ENCODE measurements at places on chromosomes 11 and 22.
A peak's percentile ranks its signal among the peaks of the same experiment; 100 is the strongest.

GRCh38 chr11:69654001-69654659, 13.2 kb downstream of the CCND1 start:
- DNase-seq: no peak

DNA sequence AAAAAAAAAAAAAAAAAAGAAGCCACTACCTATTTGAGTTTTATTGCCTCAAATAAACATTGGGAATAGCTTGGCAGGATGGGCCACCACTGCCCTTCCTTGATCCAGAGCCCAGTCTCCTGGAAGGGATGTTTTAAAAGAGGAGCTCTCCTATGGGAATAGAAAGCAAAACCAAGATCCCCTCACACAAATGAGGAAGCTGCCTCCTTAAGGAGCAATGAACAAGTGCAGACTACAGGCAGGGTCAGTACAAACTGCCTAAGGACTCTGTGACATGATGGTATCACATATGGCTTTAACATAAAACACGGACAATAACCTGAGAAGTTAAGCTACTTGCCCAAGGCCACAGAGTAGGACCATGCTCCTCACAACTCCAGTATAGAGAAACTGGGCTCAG, 120.8 kb downstream of the NAT10 start:
- no peak for DNase-seq

DNA sequence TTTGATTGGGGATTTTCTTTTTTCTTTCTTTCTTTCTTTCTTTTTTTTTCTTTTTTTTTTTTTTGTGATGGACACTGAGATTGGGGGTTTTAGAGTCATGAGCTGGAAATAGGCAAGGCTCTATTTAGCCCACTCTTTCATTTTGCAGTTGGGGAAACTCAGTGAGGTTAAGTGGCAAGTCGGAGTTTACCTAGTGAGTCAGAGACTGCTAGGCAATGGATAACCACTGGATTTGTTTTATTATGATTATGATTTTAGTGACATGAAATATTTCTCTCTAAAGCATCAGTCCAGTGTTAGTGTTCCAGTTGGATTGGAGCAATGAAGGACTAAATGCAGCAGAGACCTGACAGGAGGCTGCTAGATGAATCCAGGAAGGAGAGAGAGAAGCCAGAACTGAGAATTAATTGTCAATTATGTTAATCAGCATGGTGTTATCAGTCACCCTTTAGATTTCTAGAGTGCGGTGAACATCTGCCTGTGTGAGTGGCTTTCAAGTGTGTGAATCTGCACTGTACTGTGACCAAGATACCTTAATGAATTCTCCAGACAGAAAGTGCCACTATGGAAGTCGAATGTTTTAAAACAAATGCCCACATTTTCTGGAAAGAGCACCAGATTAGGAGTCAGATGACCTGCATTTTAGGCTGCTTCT, 10.9 kb downstream of the BMAL1 start:
- DNase-seq: no peak

DNA sequence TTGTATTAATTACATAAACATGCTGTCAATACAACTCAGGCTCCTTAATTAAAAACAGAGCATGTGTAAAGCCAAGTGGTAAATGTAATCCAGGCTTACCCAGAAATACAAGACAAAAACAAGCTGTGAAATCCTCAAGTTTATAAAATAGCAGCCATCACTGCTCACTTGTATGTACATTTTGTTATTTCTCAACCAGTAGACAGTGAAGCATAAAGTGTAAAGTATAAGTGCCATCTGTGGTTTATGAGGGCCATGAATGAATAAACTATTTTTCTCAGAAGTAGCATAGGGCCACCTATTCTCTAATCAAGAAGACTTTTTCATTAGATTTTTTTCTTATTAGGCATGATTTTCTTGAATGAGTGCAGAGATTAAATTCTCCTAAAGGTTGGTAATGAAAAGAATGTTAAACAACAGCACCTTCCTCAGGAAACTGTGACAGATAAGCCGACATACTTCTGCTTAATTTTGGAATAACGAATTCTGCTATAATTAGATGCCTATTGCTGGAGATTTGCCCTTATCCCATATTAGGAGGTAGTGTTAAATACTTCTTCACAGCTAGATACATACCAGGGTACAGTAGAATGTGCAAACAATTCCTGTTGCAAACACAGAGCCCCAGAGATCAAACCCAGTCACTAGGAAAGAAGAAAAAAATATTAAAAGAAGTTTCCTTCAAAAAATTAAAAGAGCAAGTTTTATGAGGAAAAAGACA, 13.0 kb downstream of the SLC5A12 start:
- DNase-seq: no peak

GRCh38 chr11:65611758-65612603, 2.0 kb downstream of the MAP3K11 start:
- DNase-seq: no peak

- no peak for DNase-seq
Measured at GRCh38 chr11:8325591-8326304, 62.1 kb upstream of the LMO1 start.

GRCh38 chr11:134098566-134099184, 29.8 kb downstream of the JAM3 start:
- no peak for DNase-seq

GRCh38 chr11:103676413-103676812, 360.0 kb upstream of the DDI1 start:
- DNase-seq: no peak

- peak; percentile 41 for DNase-seq
Measured at GRCh38 chr11:75388386-75389275, 10.7 kb upstream of the RPS3 start.

- no peak for DNase-seq
Measured at GRCh38 chr22:43470253-43470652, 58.4 kb downstream of the MPPED1 start.

GRCh38 chr11:34086554-34087283, 18.7 kb upstream of the NAT10 start:
- DNase-seq: no peak

- DNase-seq: no peak
Measured at GRCh38 chr11:132072044-132072857, 701.8 kb downstream of the NTM start.

GRCh38 chr11:78189174-78189724, 530 bp downstream of the USP35 start:
- no peak for DNase-seq

DNA sequence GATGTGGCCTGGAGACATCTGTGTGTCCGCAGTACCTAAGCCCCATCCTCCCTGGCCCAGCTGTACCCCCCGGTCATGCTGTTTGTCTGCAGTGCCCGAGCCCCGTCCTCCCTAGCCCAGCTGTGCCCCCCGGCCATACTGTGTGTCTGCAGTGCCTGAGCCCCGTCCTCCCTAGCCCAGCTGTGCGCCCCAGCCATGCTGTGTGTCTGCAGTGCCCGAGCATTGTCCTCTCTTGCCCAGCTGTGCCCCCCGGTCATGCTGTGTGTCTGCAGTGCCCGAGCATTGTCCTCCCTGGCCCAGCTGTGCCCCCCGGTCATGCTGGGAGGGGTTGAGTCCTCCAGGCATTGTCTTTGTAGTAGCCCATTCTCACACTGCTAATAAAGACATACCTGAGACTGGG, 7.6 kb upstream of the ARSA start:
- no peak for DNase-seq

GRCh38 chr11:86519064-86519911, 144.6 kb downstream of the CCDC81 start:
- no peak for DNase-seq

- DNase-seq: no peak
Measured at GRCh38 chr11:111344032-111344431, 35.0 kb downstream of the POU2AF1 start.

GRCh38 chr22:29069463-29069862, 3.4 kb upstream of the KREMEN1 start:
- DNase-seq: no peak

- DNase-seq: no peak
Measured at GRCh38 chr11:63709336-63709884, 28.1 kb downstream of the RTN3 start.

GRCh38 chr22:41948142-41948541, 1.2 kb upstream of the CENPM start:
- no peak for DNase-seq

GRCh38 chr11:5380740-5381342, 2.8 kb upstream of the OR51M1 start:
- DNase-seq: no peak

DNA sequence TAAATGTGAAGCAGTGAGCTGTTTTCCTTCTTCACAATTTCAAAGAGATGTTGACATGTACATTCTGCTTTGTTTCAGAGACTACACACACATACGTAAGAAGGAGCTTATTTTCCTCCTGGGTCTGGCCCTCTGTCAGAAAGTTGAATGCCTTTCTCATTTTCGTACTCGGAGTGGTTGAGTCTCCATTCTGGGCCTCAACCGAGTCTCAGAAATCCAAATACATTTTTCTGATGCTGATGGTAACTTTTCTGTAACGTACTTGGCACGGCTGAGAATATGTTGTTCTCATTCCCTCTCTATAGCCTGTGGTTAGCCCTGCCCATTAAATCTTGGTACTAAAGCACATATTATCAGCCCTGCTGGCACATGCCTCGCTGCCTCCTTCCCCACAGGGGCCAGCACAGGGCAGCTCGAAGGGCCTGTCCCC, 25.3 kb downstream of the PARVA start:
- DNase-seq: no peak

DNA sequence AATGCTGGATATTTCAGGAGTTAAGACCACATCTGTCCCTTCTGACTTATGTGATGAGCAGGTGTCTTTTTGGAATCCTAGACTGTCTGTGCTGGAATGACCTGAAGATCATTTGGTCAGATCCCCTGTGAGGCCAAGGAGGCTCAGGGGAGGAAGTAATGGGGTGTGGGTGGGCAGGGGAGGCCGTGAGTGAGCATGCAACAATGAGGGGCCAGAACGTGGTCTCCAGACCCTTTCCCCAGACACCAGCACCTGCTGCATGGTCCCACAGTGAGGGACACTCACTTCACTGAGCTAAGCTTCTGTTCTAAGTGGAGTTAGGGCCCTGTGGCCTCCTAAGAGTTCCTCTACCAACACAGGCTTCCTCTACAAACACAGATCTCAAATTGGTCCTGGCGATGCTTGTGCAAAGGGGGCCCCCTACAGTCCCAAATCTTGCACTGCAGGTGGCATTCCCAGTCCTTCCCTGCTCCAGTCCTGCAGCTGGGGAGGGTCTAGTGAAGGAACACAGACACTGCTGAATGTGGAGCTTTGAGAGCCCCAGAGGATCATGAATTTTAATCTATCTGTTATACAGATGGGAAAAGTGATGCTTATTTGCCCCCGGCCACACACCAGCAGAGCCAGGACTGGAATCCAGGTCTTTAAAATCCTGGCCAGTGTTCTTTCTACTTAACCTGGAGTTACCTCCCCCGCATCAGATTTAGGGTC, 7.4 kb downstream of the USP2 start:
- DNase-seq: peak; percentile 29

GRCh38 chr11:37533830-37534229, 935.8 kb upstream of the RAG2 start:
- DNase-seq: no peak

GRCh38 chr22:49158741-49159564, 668.7 kb downstream of the BRD1 start:
- no peak for DNase-seq

DNA sequence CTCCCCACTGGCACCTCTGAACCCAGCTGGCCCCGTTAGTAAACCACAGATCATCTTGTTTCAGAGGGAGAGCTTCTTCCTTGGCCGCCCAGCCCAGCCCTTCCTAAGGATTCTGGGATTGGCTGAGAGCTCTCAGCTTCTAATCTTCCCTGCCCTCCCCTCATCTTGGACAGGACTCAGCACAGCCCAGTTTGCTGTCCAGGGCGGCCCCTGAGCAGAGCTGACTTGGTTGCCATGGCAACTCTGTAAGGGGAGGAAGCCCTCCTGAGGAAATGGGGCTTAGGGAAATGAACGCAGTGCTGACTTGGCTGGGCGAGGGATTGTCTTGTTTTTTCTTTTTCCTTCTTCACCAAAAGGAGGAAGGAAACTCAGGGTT, 4.6 kb downstream of the APOL4 start:
- DNase-seq: no peak

DNA sequence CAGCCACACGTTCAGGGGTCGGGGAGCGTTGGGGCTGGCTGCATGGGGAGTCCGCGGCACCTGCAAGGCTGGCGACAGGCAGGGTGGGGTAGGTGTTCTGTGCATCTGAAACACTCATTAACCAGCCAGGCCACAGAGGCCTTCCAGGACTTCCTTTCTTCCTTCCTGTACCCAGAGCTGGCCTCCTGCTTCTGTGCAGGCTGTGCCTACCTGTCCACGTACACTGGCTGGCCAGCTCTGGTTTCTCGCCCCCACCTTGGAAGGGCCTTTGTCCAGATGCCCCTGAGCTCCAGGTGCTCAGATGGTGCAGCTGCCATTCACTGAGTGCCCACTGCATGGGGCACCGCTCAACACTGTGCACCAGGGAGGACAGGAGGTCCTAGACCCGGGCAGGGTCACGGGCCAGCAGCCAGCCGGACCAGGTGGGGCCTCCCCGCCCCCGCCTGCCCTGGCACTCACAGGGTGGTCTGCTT, 15.9 kb downstream of the TTLL12 start:
- DNase-seq: no peak

GRCh38 chr11:17244046-17244445, 32.5 kb upstream of the NUCB2 start:
- DNase-seq: no peak

- no peak for DNase-seq
Measured at GRCh38 chr11:126088999-126089398, 26.3 kb upstream of the CDON start.

GRCh38 chr11:15695096-15695721, 580.5 kb downstream of the INSC start:
- no peak for DNase-seq

DNA sequence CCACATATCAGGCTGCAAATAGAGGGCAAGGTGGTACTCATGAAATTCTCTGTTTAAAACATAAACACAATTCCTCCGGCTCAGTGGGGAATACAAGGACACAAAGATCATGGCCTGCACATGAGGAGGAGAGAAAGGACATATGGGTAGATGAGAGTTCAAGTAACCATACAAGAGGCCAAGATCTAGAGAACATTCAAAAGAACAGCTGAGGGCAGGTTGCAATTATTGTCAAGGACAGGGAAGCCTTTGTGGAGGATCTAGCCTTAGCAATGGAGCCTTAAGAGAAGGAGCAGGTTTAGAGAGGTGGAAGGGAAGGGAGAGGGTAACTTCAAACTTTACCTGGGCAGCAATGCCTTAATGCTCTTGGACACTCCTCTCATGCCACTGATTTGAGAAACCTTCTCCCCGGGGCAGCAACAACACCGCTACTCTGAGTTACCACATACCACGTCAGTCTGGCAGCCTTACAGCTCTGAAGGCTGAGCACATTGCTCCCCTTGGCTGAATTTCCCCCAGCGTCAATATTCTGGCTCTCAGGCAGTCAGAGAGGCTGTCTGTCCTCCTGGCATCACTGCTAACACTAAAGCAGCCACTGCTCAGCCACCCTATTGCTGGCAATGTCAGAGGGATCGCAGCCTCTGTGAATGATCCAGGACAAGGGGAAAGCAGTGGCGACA, 55.5 kb downstream of the CLPB start:
- no peak for DNase-seq
